ENCODE measurements at places on chromosomes 3 and 15. TPM values are rescaled to one million over a fixed set of nuclear protein-coding genes. Genes with fewer than 3 reads are reported as not detected.

DNA sequence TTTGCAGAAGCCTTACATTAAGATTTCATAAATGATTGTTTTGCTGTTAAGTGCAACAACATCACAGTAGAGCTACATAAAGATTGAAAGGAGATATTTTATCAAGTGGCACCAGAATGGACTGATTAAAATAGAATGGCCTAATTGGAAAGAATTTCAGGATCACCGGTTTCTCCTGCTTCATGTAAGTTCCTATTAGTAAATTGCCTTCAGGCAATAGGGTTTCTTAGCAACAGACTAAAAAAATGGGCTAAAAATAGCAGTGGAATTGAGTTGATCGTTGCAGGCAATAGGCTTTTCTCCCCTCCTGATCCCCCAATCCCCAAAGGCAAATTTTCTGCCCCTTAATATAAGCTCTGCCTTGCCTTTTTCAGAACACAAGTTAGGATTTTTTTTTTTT lies 917 bp downstream of the LNP1 start:
- DNase-seq: peak; percentile 59

Gene KLHL25
- polyA plus RNA-seq: 9.4 TPM

Gene NEK10
- polyA plus RNA-seq: 6.0 TPM

Gene ARNT2
- polyA plus RNA-seq: 6.2 TPM

Gene CHRNB4
- 0.30 TPM for polyA plus RNA-seq

GRCh38 chr15:52422001-52422400 lies 106.7 kb downstream of the MYO5A start:
- no peak for DNase-seq

- DNase-seq: no peak
Observed at GRCh38 chr3:136305879-136306278, 55.7 kb downstream of the PCCB start.

DNA sequence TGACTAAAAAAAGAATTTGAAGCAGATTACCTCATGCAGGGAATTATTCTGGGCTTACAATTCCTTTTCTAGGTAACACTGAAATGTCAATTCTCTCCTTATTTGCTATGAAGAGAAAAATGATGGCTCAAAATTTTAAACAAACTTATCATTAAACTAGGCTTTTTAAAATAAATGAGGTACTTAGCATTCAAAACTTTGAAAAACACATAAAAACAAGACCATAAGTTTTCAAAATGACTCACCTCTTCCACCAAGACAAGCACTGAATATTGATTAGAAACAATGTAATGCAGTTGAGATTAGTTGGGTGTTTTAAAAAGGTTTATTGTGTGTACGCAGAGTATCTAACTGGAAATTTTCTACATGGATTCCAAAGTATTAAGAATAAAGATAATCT lies 154.6 kb downstream of the ADAM10 start:
- DNase-seq: no peak

Gene CFAP161
- 0.32 TPM for polyA plus RNA-seq

Data from hindlimb muscle (tissue), 1 donor.